ENCODE measurements at places on chromosomes 7 and 10. TPM values are rescaled to one million over a fixed set of nuclear protein-coding genes. Genes with fewer than 3 reads are reported as not detected.

The CLRN3 gene
- total RNA-seq: not detected

The IFIT5 gene
- 3.9 TPM for total RNA-seq

The ECHDC3 gene
- 10.8 TPM for total RNA-seq

The CLEC5A gene
- total RNA-seq: not detected

The CDK5 gene
- 17.0 TPM for total RNA-seq

The OR2A12 gene
- not detected for total RNA-seq

The GNGT1 gene
- total RNA-seq: not detected

The FEZF1 gene
- not detected for total RNA-seq

The CYP2C9 gene
- not detected for total RNA-seq

The CFAP69 gene
- 0.49 TPM for total RNA-seq

The OR6B1 gene
- not detected for total RNA-seq

The SEMA3C gene
- 149 TPM for total RNA-seq

The AKAP9 gene
- total RNA-seq: 15.3 TPM

The NPTX2 gene
- total RNA-seq: not detected

The CDHR1 gene
- 1.5 TPM for total RNA-seq

The WNT8B gene
- not detected for total RNA-seq

The CALN1 gene
- total RNA-seq: not detected

The PDZD7 gene
- total RNA-seq: 1.2 TPM

The ELMO1 gene
- 0.28 TPM for total RNA-seq

The KIFBP gene
- total RNA-seq: 29.4 TPM

The UCMA gene
- total RNA-seq: not detected

The HIP1 gene
- total RNA-seq: 6.5 TPM

The C10orf105 gene
- 0.14 TPM for total RNA-seq

The IRF5 gene
- 19.5 TPM for total RNA-seq

The PRSS37 gene
- total RNA-seq: not detected

The ESYT2 gene
- total RNA-seq: 56.2 TPM

The SUGCT gene
- 4.2 TPM for total RNA-seq

The CASD1 gene
- 3.6 TPM for total RNA-seq

The EPO gene
- total RNA-seq: not detected

The PRKAR2B gene
- 0.07 TPM for total RNA-seq

The LIPK gene
- 1.4 TPM for total RNA-seq

The HMX3 gene
- not detected for total RNA-seq

The C7orf33 gene
- total RNA-seq: not detected

The BMPR1A gene
- total RNA-seq: 19.2 TPM

The CCZ1 gene
- 50.8 TPM for total RNA-seq

The VSTM2A gene
- total RNA-seq: not detected

The GPR15LG gene
- 44.5 TPM for total RNA-seq

The GPC2 gene
- total RNA-seq: 2.5 TPM

The NPSR1 gene
- not detected for total RNA-seq

The KCNMA1 gene
- 8.2 TPM for total RNA-seq

The ACBD7 gene
- 0.74 TPM for total RNA-seq

The BICC1 gene
- total RNA-seq: 5.1 TPM

The SLC29A3 gene
- 2.9 TPM for total RNA-seq

The TDRD1 gene
- 0.28 TPM for total RNA-seq

The SPDYE6 gene
- not detected for total RNA-seq

The NOS3 gene
- 0.51 TPM for total RNA-seq

The ASZ1 gene
- not detected for total RNA-seq

The CD36 gene
- total RNA-seq: 4.1 TPM

The CBX3 gene
- 92.7 TPM for total RNA-seq

The PRPS1L1 gene
- not detected for total RNA-seq
